T-helper 2 cell treated with Interferon-gamma antibody and Interleukin-4, amounts not matched to agents 5 μg/mL and 100 μg/mL, for 36 hours (primary cell): ENCODE measurements at places on chromosomes 5 and 9.

DNA sequence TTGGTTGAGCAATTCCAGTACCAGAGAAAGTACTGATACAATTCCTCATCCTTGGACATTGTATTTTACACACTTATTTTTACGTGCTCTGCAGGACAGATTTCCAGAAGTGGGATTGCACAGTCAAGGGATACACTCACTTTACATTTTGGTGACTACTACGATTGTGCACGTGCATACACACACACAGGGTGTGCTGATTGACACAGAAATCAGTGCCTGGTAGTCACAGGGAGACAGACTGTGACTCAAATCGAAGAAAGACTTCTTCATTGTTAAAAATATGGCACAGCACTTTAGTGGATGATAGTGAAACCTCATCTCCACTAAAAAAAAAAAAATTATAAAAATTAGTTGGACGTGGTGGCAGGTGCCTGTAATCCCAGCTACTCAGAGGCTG is 1.5 kb downstream of the GARIN3 start:
- no peak for DNase-seq

- DNase-seq, result peak; percentile 44
Measured at GRCh38 chr9:123640792-123641222, 284.8 kb downstream of the CRB2 start.

DNA sequence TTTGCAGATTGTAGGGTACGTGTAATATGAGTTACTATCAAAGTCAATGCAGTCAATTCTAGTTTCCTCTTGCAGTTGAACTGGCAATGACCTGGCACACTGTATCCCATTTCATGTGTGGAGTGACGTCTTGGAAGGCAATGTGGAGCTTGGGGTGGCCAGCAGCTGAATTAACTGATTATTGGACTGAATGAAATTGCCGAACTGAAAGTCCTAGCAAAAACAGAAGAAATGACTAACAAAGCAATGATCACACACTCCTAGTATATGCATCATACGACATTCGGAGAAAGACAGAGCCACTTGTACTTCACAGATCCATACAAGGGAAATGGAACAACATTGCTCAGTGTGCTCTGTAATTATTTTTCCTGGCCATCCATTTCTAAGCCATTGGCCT is 259.1 kb upstream of the DAPK1 start:
- no peak for DNase-seq

DNA sequence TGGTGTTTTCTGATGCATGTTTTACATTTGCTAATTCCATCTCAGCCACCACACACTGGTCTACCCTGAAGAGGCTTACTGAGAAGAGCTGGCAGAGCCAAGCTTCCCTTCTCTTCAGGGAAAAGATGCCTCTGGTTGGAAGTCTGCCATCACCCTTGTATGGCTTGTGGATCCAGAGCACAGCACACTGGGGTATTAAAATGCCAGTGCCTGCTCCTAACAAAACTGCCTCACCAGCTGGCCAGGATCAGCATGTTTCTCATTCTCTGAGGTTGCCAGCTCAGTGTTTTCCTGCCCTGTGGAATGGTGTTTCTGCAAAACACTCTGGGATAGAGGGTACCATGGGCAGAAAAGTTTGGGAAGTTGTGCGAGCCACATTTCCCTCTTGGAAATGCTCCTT is 31.6 kb upstream of the ZNF618 start:
- no peak for DNase-seq

DNA sequence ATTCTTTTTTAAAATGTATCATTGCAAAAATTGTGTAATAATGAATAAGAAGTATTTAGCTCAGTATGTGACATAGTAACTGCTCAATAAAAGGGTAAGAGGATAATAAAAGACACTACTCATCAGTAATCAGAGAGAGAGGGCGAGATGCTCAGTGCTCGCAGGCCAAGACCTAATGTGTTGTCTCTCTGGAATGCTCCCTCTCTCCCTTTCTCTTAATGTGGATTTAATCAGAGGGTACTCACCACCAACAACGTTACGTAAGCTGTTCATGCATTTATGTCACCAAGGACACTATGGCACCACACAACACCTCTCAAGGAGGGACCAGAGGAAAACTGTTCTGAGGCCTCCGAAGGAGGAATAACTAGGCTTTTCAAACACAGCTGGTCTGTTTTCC is 42.5 kb downstream of the WHRN start:
- DNase-seq, result no peak

- no peak for DNase-seq
Measured at GRCh38 chr5:96691503-96692303, 29.5 kb downstream of the CAST start.

- DNase-seq, result no peak
Measured at GRCh38 chr5:42121401-42121800, 196.3 kb downstream of the FBXO4 start.

GRCh38 chr9:34211395-34211794 is 32.6 kb downstream of the UBAP1 start:
- DNase-seq, result no peak

DNA sequence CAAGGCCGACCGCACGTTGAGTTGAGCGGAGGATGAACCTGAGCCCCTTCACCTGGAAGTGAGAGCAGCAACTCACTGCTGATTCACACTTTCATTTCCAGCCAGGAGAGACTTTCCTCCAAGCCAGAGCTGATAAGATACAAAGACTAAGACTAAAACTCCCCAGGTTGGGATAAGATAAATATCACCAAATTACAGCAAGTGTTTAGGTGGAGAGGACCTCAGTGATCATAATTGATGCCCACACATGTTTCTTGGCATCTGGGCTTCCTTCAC is 6.4 kb upstream of the NKD2 start:
- DNase-seq, result no peak

DNA sequence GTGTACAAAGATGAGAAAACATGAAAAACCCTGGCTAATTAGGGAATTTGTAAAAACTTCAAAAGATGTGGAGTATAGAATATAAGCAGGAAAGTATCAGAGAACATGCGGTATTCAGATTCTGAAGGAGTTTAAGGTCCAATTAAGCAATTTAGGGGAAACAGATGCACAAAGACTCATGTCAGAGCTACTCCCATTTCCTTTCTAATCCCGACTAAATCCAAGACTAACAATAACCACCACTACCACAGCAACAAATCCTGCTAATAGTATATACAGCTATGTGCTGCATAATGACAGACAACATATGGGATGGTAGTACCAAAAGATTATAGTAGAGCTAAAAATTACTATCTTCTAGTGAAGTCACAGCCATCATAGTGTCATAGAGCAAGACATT is 102.1 kb downstream of the LURAP1L start:
- no peak for DNase-seq

- DNase-seq, result peak; percentile 84
Measured at GRCh38 chr9:105359892-105360291, 87.9 kb upstream of the FSD1L start.

DNA sequence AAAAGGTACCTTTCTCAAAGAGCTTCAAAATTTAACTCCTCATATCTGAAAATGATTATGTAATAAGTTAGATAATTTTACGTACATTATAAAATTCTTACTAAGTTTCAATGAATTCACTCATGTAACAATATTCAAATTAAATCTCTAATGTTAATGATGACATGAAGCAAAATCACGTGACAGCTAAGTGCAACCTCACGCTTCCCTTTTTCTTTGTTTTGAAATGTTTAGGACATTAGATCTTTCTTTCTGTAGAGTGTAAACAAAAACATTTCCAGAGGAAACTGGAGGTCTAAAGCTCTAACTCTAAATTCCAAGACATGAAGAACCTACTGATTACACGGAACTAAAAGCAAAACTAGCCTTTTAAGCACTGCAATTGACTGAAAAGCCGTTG is 227.3 kb upstream of the TBCA start:
- DNase-seq, result no peak

GRCh38 chr9:137025517-137025966 is 2.5 kb downstream of the ABCA2 start:
- no peak for DNase-seq

- no peak for DNase-seq
Measured at GRCh38 chr5:158910782-158911692, 188.7 kb downstream of the EBF1 start.

GRCh38 chr5:52807723-52808122 is 20.0 kb downstream of the ITGA1 start:
- no peak for DNase-seq

DNA sequence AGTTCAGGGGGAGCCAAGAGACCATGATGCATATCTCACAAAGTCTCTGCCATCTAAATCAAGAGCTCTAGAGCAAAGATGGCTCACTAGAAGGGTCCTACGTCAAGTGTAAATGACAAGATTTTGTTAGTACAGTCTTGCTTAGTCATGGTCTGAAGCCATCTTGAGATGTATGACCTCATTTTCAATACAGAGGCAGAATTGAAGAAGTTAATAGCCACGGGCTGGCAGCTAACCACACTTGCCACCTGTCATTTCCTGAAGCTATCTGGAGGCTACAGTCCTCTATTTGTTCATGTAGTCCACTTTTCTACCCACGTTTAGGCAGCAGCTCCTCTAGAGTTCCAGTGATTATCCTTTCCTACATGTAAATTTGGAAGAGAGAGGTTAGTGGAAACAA is 231.7 kb upstream of the CDH12 start:
- DNase-seq, result no peak

DNA sequence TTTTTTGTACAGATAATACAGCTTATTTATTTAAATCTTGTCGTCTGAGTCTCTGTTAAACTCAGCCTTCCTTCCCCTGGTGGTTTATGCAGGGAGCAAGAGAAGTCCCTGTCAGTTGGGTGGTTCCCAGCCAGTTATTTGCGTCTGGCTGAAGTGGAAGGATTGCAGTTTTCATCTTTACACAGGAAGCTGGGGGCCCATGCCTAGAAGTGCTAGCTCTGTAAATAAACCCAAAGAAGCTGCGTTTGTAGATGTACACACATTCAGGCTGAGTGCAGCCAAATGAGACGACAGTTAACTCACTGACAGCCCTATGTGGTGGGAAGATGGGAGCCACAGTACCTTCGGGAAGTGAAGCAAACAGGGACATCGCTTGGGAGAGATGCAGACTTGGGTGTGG is 122.1 kb downstream of the SAXO1 start:
- no peak for DNase-seq

DNA sequence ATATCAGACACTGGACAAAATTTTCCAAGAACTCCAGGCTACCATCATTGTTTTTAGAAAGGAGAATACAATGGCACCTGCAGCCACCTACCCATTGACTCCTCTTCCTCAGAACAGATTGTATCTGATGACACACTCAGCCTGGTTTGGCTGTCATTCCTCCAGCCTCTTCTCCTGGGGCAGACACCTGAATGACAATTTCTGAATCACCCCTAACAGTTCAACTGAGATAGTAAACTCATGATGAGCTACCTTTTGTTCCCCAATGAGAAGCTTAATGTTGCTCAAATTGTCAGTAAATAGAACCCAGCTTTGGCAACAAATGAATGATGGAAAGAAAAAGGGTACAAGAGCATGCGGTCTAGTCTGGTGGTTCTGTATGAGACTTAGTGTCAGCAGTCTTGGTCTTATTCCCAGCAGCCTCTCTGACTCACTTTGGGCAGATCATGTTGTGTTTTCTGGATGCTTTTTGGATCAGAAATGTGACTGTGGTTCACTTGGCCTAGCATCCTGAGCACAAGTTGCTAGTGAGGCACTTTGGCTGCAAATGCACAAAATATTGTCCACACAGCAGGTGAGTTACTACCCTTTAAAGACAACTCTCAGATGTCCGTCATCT is 78.3 kb downstream of the MAMDC2 start:
- no peak for DNase-seq

- no peak for DNase-seq
Measured at GRCh38 chr9:15268782-15269181, 38.2 kb downstream of the TTC39B start.

GRCh38 chr5:64900618-64901017 is 131.9 kb downstream of the CWC27 start:
- DNase-seq, result no peak

- DNase-seq, result no peak
Measured at GRCh38 chr5:14204785-14205321, 61.7 kb downstream of the TRIO start.

- no peak for DNase-seq
Measured at GRCh38 chr5:90484540-90484939, 9.9 kb downstream of the POLR3G start.
